ENCODE measurements at places on chromosomes 12 and 14.

GRCh38 chr12:53313996-53314395, 7.4 kb downstream of the AAAS start:
- DNase-seq: no peak

DNA sequence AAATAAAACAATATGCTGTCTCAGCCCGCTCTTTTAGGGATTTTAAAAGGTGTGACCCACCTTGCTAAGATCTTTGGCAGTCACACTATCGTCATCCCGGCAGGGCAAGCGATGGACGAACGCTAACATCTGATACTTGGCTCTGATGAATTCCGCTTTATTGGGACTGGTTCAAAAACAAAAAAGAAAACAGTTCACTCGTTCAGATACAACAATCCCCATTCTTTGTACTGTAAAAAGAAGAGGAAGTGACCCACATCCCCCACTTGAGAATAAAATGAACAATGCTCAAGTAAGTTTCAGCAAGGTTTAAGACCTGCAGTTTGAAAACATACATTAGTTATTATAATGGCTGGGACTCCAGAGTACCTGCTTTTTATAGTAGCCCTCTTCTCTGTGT, 7.3 kb downstream of the GIT2 start:
- DNase-seq: no peak

GRCh38 chr14:90559811-90560492, 163.1 kb downstream of the CALM1 start:
- no peak for DNase-seq

DNA sequence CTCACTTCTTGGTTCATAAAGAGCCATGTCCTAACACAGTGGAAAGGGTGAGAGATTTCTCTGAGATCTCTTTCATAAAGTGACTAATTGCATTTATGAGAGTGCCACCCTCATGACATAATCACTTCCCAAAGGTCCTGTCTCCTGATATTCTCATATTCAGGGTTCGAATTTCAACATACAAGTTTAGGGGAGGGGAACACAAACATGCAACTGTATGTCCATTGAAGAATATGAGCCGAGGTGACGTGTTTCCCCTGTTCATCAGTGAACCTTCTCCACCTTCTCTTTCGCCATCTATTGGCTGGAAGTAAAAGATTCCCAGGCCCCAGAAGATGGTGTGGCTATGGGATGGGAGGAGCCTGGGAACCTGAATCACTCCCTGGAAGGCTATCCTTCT, 354.2 kb upstream of the ATP2B1 start:
- DNase-seq: no peak

DNA sequence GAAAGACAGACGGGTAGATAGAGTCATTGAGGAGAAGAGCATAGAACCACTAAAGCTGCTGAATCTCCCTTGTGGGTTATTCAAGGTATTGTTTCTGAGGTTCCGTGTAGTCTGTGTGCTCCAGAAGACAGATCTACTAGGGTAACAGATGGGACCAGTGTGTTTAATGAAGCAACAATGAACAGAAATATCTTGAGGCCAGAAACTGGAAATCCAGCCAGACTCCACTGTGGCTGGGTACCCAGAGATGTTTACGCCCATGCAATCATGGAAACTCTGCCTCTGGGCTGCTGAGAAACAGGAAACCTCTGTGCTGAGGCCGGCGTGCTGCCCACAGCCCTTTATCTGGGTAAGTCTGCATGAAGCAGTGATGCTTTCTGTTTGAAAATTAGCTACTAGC, 8.3 kb downstream of the PROX2 start:
- no peak for DNase-seq

GRCh38 chr12:53803194-53803593, 51.4 kb upstream of the CISTR start:
- no peak for DNase-seq

DNA sequence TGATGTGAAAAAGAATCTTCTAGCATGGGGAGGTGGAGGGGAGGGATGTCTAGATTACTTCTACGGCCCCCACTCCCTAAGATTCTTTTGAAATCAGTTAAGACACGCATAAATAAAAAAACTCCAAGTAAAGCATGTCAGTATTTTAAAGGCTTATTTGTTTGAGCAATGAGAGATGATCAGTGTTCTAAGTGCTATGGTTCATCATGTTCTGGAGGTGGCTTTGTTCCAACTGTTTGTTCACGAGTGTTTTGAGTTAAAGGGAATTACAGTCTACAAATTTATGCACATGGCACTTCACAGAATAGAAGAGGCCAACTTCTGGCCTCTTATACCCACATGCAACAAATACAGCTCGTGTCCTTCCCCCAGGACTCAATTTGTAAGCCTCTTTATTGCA, 394.9 kb downstream of the RAD51B start:
- no peak for DNase-seq

GRCh38 chr14:81868172-81868571, 334.5 kb upstream of the SEL1L start:
- DNase-seq: no peak

DNA sequence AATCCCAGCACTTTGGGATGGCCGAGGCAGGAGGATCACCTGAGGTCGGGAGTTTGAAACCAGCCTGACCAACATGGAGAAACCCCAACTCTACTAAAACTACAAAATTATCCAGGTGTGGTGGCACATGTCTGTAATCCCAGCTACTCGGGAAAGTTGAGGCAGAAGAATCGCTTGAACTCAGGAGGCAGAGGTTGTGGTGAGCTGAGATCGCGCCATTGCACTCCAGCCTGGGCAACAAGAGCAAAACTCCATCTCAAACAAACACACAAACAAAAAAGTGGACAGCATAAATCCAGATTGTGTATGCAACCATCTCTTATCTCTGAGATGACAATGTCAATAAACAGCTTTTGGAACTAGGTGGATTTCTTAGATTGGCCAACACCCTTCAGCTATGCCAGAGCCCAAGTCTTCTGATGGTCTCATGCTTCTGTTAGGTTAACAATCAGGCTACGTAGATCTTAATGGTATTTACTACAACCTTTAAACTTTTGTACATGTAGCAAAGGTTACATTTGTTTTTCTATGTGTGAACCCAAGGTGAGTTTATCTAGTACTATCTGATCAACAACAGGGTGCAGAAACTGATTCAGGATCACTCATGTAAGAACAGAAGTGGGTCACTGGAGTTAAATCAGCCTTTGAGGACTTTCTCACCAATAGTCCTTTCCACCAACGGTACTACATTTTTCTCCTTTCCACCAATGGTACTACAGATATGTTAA, 73.7 kb downstream of the DUSP16 start:
- DNase-seq: no peak

- no peak for DNase-seq
Measured at GRCh38 chr14:85190251-85190650, 339.7 kb upstream of the FLRT2 start.

GRCh38 chr14:104224506-104225277, 86.3 kb downstream of the KIF26A start:
- DNase-seq: no peak

GRCh38 chr14:75434890-75435248, 7.0 kb downstream of the JDP2 start:
- no peak for DNase-seq

- DNase-seq: no peak
Measured at GRCh38 chr12:82959821-82960220, 273.1 kb downstream of the TMTC2 start.

- no peak for DNase-seq
Measured at GRCh38 chr12:109994401-109995175, 1.6 kb downstream of the GIT2 start.

- DNase-seq: no peak
Measured at GRCh38 chr12:18982226-18982949, 147.1 kb upstream of the PLEKHA5 start.

DNA sequence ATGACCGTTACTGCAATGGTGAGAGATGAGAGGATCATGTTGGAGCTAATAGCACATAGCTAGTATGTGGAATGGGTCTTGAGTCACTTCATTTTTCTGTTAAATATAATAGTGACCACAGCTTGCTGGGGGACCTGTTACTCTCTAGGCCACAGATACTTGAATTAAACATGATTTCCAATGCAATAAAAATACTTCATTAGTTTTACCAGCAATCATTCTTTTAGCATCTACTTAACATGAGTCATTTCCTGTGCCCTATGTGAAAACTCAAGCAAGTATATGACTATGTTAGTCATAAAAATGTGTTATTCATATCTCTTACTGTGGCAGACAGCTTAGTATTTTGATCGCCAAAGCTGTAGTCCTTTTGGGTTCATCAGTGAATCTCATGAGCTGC, 798.8 kb downstream of the SLC16A7 start:
- DNase-seq: peak; percentile 8

GRCh38 chr12:34401659-34402227, 379.4 kb downstream of the ALG10 start:
- no peak for DNase-seq

GRCh38 chr14:55645145-55645544, 65.1 kb downstream of the KTN1 start:
- DNase-seq: no peak

DNA sequence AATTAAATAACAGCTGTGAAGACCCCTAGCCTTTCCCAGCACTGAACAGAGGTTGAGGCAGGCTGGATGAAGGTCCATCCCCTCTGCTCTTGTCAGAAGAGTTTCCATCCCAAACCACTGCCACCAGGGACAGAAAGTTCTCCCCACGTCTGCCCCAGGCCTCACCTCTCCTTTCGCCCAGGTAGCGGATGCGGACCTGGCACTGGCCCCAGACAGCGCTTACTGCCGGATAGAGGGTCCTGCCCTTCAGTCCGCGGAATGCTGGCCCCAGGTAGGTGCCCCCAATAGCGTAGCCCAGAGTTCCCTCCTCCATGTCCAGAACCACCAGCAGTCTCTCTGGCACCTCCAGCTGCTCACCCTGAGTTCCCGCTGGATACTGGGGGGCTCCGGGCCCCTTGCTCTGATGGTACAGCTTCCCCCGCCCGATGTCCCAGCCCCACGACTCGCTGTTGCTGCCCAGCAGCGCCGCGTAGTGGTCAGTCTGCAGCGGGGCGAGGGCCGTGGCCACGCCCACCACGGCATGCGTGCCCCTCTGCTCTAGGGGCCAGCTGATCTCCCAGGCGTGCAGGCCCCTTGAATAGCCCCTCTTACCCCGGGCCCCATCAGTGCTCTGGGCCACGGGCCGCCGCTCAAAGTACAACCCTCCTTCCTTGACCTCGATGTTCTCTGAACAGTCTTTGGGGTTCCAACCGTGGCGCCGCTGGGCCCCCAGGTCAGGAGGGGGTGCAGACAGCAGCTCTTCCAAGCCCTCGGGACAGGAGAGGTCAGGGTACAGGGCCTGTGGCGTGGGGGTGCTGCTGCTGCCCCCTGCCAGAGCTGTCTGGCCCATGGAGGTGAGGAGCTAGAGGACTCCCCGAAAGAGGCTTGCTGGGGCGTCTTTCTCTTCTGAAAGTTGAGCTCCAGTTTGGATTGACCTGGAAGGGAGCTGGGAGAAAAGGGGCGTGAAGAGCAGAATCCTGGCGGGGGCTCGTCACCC, 742 bp downstream of the SPSB2 start:
- DNase-seq: peak; percentile 46

DNA sequence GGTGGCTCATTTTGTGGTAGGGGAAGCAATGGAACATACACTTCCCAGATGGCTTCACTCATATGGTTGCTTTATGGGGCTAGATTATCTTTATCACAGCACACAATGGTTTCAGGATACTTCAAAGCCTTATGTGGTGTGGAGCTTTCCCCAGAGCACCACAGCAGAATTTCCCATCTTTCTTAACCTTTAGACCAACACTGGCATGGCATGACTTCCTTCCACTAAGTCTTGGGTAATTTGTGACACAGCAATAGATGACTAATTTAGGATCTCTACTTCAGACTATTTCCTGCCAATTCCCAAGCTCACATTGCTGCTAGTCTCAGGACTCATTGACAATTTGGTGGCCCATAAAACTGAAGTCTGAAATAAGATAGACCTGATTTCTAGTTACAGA, 36.9 kb upstream of the DCN start:
- DNase-seq: peak; percentile 94

- no peak for DNase-seq
Measured at GRCh38 chr12:25783566-25783965, 174.9 kb upstream of the RASSF8 start.

DNA sequence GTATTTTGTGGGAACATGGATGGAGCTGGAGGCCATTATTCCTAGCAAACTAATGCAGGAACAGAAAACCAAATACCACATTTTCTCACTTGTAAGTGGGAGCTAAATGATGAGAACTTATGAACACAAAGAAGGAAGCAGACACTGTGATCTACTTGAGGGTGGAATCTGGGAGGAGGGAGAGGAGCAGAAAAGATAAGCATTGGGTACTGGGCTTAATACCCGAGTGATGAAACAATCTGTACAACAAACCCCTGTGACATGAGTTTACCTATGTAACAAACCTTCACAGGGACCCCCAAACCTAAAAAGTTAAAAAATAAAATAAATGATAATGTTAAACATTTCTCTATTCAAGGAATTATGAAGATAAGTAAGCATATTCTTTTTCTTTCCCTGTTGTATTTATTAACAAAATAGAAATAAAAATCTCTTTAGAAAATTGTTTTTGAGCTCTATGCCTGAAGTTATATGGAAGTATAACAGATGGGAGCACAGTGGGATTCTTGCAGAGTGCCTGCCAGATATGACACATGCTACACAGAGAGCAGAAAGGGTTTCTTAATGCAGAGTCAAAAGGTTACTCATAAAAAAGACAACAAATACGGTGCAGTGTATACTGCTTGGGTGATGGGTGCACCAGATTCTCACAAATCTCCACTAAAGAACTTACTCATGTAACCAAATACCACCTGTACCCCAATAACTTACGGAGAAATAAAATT, 52.0 kb upstream of the SYNE2 start:
- no peak for DNase-seq
